ENCODE measurements at places on chromosomes 2 and 18.

GRCh38 chr2:226738821-226739544 lies 60.6 kb downstream of the IRS1 start:
- DNase-seq: no peak

GRCh38 chr2:16260041-16260830 lies 319.9 kb downstream of the MYCN start:
- DNase-seq: no peak

DNA sequence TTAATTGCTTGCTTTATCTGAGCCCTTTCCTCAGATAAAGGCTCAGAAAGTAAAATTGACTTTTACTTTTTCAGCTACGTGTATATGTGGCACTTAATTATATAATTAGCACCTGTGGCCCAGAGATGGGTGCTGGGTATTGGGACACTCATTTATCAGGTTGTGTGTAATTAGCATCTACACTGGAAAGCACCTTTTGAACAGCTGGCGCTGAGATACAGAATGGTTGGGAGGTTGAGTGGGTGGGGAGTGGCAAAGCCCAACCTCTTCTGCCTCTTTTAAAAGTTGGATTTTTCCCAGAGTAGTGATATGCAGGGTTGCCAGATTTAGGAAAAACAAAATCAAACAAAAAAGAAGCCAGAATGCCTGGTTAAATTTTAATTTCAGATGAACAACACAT lies 23.9 kb downstream of the SPTBN1 start:
- DNase-seq: no peak

GRCh38 chr2:18961991-18962421 lies 372.6 kb upstream of the NT5C1B start:
- DNase-seq: no peak

- DNase-seq: no peak
These were observed 781 bp upstream of the SOX11 start for GRCh38 chr2:5691221-5691984.

DNA sequence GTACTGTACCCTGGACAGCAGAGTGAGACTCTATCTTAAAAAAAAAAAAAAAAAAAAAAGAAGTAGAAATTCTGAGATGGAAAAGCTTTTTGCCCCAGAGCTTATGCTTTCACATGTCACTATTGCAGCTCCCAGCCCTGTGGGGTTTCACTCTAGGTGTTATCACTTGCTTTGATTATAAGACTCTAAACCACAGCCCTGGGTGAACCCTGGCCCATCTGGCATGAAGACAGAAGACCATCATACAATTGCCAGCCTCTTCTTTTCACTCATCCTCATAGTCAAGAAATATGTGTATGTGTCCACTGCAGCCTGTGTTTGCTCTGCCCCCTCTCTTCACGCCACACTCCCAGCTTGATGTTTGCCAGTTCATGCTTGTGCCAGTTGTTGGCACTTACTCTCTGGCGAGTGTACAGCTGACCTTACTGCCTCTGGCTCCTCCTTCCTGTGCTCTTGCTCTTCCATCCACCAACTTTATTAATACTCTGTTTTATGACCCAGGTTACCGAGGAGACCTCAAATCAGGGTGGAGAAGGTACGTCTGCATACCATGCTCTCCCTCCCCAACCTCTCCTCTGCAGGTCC lies 136.7 kb upstream of the NCK2 start:
- DNase-seq: no peak

- DNase-seq: no peak
These were observed 276.3 kb downstream of the RND3 start for GRCh38 chr2:150211164-150211631.

DNA sequence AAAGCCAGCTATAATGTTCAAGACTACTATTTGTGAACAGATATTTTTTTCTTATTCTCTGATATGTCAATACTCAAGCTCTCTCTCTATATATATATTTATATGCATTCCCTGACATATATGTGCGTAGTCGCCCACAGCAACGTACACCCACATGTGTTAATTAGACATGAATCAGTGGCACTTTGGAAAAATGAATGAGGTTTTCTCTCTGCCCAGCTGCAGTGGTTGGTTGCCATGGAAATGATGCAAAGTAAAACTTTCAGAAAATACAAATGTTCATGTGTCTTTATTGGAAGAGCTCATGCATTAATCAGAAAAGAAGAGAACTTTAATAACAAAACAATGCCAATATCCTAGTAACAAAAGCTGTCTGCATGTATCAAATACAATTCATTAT lies 34.7 kb downstream of the UNC80 start:
- no peak for DNase-seq

- no peak for DNase-seq
These were observed 91.4 kb upstream of the OTOS start for GRCh38 chr2:240231838-240232244.

- DNase-seq: no peak
These were observed 133.8 kb upstream of the KCNH7 start for GRCh38 chr2:162972383-162972782.

DNA sequence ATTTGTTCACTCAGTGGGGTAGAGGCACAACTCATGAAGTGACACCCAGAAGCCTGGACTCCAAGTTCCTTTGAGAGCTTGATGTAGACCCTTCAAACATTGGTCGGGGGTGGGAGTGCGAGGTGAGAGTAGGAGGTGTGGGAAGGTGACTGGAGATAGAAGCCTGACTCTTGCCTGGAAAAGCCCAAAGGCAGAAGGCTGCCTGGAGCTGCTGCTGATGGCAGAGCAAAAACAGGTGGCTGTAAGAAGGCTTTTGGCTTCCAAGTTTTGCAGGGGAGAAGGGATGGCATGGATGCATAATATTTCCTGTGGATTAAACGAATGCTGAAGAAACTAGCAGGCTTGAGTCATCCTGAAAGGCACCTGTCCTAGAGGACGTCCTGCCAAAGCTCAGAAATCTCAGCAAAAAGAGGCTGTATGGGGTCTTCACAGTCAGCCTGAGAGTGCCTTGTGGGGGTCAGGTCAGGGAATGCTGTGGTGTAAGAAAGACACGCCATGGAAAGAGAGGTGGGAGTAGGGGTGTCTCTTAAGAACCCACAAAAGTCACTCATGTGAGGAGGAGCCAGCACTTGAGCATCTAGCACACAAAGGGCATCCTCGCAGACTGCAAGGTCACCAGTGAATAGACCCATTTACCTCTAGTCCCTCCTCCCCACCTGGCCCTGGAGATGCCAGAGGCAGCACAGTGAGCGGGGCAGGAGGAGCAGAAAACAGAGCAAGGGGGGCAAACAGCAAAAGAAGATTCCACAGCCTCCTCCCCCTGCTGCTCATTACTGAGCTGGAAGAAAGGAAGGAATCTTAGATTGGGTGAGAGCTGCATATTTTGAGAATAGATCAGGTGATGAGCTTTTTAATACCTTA lies 37.5 kb downstream of the FASTKD2 start:
- no peak for DNase-seq

GRCh38 chr18:55001394-55002024 lies 42.2 kb upstream of the CCDC68 start:
- no peak for DNase-seq

DNA sequence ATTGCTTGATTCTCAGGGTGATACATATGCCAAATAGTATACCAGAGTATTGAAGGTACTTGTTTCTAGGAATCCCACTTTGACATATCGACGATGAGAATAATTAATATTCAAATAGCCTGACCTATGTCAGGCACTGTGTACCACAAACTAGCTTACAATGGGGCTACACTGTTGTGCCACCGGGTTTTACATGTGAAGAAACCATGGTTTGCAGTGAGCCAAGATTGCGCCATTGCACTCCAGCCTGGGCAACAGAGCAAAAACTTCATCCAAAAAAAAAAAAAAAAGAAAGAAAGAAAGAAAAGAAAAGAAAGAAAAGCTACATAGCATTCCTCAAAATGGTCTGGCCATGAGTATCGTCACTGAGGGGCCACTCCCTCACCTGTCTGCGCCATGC lies 25.5 kb downstream of the GYPC start:
- peak; percentile 6 for DNase-seq

GRCh38 chr2:215396595-215397313 lies 39.1 kb downstream of the FN1 start:
- peak; percentile 71 for DNase-seq

GRCh38 chr18:71068338-71068737 lies 779.5 kb downstream of the SOCS6 start:
- DNase-seq: no peak

DNA sequence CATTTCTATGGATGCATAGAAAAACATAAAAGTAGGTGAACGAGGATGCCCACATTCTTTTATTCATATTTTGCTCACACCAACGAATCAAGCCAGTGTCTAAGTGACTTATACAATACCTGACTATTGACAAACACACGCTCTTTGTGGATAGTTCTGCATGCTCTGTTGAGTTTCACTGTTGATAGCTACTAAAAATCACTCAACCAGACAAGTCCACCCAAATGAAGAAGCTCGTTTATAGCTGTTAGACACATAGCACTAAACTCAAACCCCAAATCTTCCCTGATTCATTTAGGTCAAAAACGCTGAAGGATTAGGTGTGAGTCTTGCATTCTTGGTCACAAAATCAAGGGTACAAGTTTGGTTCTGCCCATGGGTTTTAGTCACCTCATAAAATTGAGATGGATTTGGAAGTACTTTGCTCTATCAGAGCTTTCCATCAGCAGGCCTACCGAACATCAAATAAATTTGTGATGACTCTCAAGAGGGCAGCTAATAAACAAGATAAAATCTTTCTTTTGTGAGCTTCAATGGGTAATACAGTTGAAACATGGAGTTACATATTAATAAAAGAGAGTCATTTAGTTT lies 92.7 kb upstream of the ETAA1 start:
- DNase-seq: no peak

GRCh38 chr2:134348239-134348638 lies 94.4 kb downstream of the MGAT5 start:
- DNase-seq: no peak

DNA sequence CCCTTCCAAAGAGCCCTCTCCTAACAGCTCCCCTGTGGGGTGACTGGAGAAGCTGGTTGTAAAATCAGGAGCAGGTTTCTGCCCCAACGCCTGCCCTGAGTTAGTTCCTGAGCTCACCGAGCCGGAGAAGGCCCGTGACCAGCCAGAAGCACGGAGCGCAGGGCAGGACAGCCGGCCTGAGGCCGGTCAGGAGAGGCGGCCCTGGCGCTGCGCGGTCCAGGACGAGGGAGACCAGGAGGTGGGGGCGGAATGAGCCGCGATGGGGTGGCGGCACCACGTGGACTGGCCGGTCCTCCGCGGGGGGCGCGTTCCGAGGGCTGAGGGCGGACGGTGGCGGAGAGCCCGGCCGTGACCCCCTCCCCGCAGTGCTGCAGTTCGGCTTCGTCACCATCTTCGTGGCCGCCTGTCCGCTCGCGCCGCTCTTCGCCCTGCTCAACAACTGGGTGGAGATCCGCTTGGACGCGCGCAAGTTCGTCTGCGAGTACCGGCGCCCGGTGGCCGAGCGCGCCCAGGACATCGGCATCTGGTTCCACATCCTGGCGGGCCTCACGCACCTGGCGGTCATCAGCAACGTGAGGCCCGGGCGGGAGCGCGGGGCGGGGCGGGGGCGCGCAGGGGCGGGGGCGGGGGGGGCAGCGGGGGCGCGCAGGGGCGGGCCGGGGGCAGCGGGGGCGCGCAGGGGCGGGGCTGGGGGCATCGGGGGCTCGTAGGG lies 29.0 kb downstream of the ANO7 start:
- DNase-seq: no peak

DNA sequence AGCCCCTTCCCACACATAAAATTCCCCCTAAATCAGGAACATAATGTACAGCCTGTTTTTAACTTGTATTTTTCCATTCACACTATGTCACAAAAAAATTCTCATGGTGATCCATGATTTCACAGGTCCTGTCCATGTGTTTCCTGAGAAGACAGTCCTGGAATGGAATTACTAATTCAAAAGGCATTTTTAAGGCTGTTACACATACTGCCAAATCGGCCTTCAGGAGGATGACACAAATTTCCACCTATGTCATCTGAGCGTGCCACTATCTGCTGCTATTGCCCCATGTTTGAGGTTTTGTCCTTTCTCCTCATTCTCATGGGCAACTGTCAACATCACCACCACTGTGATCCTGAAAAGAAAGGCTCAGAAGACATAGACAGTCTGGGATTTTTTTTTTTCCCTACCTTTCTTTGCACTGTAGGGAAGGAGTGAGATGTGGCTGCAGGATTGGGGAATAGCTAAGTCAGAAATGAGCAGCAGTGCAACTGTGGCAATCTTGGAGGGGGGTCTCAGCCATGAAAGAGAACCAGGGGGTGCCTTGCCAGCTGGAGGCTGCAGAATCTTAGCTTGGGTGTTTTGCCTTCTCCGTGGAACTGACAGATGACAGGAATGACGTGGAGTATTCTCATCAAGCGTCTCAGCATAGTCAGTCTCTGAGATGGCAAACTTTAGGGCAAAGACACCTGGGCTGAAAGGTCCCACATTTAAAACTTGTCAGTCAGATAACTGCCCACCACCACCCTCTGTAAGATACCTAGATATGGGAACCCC lies 73.4 kb downstream of the MARCHF4 start:
- DNase-seq: no peak

- no peak for DNase-seq
These were observed 43.3 kb upstream of the SETBP1 start for GRCh38 chr18:44637210-44638033.

DNA sequence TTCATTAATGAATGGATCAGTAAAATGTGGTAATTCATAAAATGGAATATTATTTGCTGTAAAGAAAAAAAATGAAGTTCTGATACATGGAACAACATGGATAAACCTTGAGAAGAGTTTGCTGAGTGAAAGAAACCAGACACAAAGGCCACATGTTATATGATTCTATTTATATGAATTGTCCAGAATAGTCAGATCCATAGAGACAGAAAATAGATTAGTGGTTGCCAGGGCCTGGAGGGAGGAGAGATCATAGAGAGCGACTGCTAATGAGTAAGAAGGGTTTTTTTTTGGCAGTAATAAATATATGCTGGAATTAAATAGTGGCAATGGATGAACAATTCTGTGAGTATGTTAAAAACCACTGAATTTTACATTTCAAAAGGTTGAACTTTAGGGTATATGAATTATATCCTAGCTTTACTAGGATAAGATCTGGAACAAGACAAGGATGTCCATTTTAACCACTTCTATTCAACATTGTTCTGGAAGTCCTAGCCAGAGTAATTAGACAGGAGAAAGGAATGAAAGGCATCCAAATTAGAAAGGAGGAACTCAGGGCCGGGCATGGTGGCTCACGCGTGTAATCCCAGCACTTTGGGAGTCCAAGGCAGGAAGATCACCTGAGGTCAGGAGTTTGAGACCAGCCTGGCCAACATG lies 48.8 kb downstream of the MAPRE2 start:
- no peak for DNase-seq

DNA sequence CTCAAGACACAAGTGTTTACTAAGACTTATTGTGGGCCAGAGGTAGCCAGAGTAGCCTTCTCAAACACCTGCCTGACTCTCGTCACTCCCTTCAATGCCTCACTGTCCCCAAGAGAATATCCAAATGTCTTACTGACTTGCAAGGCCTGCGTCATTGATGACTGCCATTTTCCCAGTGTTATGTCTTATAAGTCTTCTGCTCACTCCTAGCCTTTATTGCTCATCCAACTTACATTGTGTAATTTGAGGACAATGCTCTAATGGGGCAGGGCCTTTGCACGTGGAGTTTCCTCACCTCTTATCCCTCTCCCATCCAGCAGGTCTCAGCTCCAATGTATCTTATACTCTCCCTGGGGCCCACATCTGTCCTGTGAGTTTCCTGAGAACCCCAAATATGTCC lies 10.1 kb upstream of the CD226 start:
- DNase-seq: no peak

GRCh38 chr2:163373496-163373895 lies 362.3 kb downstream of the FIGN start:
- DNase-seq: no peak

- DNase-seq: no peak
These were observed at the start of gene IGFBP5 for GRCh38 chr2:216695401-216695821. TSS of gene IGFBP5 (minus strand) at chr2:216695549. CDS start at chr2:216694775, 774 bp downstream.

All from AML-193 (cell line).